ENCODE measurements at places on chromosomes 2 and 18. TPM values are rescaled to one million over a fixed set of nuclear protein-coding genes. Genes with fewer than 3 reads are reported as not detected.

RGPD3 gene
- total RNA-seq = 0.17 TPM

- DNase-seq = no peak
Measured at GRCh38 chr2:173264603-173265366, 89.9 kb upstream of the CDCA7 start.

- peak; percentile 64 for DNase-seq
Measured at GRCh38 chr2:75560768-75561565, at the start of gene EVA1A. Gene EVA1A, minus strand, starts transcription at chr2:75560939. Its CDS starts 42,799 bp downstream, at chr2:75518140.

C2orf78 gene
- not detected for total RNA-seq

DNA sequence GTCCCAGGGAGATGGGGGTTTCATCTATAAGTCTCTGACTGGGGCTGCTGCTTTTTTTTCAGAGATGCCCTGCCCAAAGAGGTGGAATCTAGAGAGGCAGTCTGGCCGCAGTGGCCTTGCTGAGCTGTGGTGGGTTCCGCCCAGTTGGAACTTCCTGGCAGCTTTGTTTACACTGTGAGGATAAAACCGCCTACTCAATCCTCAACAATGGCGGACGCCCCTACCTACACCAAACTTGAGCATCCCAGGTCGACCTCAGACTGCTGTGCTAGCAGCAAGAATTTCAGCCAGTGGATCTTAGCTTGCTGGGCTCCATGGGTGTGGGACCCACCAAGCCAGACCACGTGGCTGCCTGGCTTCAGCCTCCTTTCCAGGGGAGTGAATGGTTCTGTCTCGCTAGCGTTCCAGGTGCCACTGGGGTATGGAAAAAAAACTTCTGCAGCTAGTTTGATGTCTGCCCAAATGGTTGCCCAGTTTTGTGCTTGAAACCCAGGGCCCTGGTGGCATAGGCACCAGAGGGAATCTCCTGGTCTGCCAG lies 152.6 kb upstream of the CYP26B1 start:
- no peak for DNase-seq

DNA sequence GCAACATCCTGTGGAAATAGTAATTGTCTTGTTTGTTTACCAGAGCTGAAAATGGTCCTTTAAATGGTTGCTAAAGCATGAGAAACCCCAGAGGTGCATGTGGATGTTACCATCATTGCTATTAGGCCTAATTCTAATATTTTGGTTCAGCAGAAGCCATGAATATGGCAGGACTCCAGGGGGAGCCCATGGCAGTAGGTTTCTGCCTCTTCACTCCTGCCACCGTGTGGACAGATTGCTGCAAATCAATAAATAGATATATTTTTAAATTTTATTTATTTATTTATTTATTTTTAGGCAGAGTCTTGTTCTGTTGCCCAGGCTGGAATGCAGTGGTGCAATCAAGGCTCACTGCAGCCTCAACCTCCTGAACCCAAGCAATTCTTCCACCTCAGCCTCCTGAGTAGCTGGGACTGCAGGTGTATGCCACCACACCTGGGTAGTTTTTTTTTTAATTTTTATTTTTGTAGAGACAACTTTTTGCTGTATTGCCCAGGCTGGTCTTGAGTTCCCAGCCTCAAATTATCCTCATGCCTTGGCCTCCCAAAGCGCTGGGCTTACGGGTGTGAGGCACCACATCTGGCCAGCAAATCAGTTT lies 54.9 kb upstream of the CAPN13 start:
- DNase-seq = peak; percentile 30

DNA sequence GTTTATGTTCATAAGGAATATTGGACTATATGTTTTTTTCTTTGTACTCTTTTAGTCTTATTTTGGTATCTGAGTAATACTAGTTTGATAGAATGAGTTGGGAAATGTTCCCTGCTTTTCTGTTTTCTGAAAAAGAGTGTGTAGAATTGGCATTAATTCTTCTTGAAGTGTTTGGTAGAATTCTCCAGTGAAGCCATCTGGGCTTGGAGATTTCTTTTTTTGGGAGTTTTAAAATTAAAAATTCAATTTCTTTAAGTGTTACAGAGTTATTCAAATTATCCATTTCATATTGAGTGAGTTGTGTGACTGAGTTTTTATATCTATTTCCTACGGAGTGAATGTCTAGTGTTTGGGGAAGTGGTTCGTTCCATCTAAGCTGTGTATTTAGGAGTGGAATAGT lies 80.6 kb upstream of the HS6ST1 start:
- no peak for DNase-seq

TMEM182 gene
- 3.9 TPM for total RNA-seq

DNA sequence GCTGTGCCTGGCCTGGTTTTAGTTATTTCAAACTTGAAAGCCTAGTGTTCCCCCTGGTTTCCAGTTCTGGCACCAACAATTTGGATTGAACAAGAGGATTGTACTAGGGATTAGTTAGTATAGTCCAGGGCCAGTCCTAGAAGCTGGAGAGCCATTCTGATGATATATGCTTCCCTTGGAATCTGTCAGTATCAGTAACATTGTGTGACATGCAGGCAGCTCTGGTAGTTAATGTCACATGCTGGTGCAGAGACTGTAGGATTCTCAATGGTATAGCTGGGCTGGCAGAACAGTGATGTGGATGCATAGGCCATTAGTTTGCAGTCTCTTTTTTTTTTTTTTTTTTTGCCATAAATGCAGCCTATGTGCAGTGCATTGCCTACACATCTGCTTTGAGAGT lies 3.6 kb downstream of the MGAT5 start:
- no peak for DNase-seq

DNA sequence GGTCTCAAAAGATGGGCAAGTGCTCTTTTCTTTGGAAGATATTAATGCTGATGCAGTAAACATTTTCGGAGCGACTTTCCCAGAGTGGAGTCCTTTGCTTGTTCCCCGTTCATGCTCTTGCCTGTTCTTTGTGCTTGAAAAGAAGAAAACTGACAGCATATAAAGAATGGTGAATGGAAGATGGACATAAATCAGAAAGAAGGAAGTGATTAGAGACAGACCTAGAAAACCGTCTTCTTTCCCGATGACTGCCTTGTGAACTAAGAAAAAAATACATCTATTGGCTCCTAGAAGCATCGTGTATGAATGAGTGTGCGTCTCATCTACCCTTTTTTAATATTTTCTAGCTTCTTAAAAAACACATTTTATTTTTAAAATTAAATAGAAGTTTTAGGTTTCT lies 740.1 kb upstream of the FANCL start:
- DNase-seq = no peak

LONRF2 gene
- under 0.01 TPM for total RNA-seq

DNA sequence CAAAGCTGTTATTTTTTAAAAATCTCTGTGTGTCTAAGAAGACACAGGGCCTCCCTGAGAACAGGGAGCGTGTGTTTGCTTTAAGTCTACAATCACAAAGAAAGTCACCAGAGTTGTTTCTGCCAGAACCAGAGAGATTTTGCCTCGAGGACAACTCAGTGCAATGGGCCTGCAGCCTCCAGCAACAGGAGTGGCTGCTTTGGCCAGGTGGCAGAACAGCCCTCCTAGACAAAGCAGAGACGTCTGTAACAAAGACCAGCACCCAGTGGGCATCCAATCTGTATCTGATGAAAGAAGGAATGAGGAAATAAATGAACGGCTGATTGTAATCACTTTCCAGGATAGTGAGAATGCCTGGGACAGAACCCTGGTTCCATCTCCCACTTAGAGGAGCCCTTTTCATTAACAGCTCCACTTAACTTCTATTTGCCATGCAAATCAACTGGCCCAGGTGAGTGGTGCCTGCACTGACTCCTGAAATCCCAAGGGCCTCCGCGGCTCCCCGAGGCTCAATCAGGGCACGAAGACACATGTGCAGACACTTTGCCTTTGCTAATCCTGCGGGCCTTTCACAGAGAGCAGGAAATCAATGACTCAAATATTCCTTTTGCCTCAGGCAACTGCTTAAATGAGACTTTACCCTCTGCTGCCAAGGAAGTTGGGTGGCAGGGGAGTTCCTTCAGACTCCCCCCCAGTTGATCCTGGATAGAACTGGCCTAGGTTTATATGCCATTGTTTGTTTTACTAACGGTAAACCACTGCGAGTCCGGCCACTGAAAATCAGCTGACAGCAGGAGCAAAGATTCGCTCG lies 146.5 kb downstream of the CABLES1 start:
- peak; percentile 61 for DNase-seq

ANKRD23 gene
- 1.3 TPM for total RNA-seq

DNA sequence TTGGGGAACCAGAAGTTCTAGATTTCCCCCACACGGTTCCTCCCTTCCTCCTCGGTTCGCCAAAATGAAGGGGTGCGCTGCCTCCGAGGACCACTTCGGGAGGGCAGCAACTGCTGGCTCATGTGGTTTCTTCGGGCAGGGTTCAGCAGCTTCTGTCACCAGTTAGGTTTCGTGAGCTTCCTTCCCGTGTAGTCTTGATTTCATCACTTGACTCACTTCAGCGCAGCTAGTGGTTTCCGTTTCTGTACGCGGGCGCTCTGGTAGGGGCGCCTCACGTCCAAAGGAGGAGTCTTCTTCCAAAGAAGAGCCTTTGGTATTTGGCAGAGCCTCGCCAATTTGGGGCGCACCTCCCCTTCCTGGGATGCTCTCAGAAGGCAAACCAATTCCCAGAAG lies 485 bp upstream of the GALNT3 start:
- peak; percentile 49 for DNase-seq

BOLL gene
- not detected for total RNA-seq

SRD5A2 gene
- total RNA-seq = not detected

DNA sequence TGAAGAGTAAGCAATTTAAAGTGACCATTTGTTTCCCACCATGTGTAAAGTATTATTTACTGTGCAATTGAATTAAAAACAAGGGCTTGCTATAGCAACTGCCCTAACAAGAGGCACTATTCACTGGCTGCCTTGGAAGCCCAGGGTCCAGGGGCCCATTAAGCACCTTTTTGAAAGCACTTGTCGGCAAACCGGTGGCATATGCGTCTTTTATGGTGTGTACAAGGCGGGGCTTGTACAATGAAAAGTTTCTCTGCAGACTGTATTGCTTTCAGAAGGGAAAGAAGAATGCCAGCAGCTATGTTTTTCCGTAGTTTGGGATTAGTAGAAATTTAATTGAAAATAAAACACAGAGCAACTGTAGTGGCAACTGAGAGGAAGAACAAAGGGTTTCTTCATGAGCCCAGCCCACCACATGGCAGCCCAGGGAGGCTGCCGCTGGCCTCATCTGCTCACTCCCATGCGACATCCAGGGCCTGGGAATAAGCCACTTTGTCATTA lies 279.5 kb upstream of the PARD3B start:
- DNase-seq = no peak

GRCh38 chr18:48540251-48541025 lies 1.6 kb downstream of the CTIF start:
- peak; percentile 63 for DNase-seq

DNA sequence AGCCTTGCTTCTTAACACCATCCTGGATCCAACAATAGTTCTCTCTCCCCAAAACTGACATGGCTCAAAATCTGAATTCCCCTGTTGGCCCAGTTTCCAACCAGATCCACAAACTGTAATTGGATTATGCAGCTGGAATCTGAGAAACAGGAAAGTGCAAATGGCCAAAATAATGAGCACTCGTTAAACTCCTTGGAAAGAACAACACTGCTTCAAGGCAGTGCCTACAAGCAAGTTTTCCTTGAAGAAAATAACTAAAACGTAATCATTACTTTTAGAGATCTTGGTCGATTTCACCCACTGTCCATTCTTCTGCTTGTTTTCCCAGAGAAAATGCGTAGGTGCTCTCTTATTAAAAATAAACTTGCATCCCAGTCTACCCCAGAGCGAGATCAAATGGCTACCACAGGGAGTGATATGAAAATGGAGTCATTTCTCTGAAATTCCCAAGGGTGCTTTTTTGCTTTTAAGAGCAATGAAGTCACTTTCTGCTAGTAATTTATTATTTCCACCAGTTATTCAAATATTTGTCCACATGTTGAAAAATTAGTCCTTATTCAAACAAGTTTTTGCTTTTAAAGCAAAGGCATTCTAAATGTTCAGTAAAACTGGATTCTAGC lies 264.2 kb downstream of the C1D start:
- DNase-seq = no peak

GRCh38 chr2:100242891-100243619 lies 79.2 kb downstream of the LONRF2 start:
- peak; percentile 62 for DNase-seq
